Femur (tissue), 1 donor: ENCODE measurements at places on chromosomes 11 and 22.

DNA sequence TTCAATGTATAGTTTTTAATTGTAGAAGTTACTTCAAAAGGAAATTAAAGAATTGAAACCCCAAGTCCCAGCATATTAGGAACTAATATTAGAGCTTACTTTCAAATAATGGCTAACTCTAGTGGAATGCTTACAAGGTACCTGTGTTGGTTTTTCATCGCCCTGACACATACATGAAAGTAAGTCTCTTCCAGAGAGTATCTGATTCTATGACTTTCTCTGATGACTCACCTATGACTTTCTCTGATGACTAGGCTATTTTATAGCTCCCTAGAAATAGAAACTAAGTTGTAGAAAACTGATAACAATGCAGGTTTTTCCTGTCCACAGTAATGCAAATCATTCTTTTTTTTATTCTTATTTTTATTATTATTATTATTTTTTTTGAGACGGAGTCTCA, 33.6 kb upstream of the MMP7 start:
- no peak for DNase-seq

DNA sequence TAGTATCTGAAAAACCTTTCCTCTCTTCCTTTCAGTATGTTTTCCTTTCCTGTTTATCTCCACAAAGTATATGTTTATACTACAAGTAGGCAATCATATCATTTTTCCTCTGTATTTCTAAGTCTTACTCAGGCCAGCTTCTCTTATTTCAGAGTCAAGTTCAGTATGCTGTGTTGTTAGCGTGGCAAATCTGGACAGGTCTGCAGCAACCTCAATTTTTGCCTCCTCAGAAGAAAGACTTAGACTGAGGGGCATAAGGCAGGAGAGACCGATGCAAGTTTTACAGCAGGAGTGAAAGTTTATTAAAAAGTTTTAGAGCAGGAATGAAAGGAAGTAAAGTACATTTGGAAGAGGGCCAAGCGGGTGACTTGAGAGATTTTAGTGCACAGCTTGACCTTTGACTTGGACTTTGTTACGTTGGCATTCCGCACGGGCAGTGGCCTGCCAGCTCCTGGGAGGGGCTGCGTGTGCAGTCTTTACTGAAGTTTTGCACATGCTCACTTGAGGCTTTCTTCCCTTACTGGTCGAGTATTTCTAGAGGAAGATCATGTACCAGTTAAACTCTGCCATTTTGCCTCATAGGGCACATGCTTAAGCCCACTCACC, 343.2 kb downstream of the NTM start:
- DNase-seq, result no peak

GRCh38 chr22:22422629-22423112, 85.9 kb downstream of the ZNF280B start:
- peak; percentile 71 for DNase-seq

GRCh38 chr11:76459299-76459698, 14.5 kb downstream of the EMSY start:
- DNase-seq, result no peak

- peak; percentile 71 for DNase-seq
Observed at GRCh38 chr11:129950101-129951091, 52.2 kb downstream of the PRDM10 start.

DNA sequence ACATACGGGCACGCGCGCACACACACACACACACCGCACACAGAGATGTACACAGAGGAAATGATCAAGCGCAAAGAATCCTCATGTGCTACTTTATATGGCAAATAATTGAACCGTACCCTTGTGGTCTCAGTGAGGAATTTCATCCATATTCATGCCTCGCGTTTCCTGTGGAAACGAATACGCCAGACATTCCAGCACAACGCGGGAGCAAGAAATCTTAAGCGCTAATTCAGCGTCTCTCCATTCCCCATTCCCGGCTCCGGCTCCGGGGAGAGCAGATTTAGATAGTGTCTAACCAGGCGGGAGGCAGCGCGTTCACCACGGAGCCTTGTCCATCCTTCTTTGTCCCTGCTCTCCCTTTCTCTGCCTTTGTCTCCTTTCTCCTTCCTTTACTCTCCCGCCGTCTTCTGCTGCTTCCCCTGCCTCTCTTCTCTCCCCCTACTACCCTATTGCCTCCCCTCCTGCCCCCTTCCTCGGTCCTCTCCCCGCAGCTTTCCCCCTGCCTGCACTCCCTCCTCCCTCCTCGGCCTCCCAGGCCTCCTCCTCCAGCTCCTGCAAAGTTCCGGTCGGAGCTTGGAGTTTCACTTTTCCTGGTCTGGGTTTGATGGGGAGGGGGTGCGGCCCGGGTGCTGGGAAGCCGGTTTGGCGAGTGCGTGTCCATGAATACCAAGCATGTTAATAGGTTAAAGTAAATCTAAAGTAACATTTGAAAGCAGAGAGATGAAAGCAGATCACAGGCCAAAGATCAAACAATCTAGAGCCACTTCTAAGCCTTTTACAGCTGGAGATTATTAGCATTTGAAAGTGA, 579.3 kb downstream of the BUD13 start:
- DNase-seq, result peak; percentile 78

DNA sequence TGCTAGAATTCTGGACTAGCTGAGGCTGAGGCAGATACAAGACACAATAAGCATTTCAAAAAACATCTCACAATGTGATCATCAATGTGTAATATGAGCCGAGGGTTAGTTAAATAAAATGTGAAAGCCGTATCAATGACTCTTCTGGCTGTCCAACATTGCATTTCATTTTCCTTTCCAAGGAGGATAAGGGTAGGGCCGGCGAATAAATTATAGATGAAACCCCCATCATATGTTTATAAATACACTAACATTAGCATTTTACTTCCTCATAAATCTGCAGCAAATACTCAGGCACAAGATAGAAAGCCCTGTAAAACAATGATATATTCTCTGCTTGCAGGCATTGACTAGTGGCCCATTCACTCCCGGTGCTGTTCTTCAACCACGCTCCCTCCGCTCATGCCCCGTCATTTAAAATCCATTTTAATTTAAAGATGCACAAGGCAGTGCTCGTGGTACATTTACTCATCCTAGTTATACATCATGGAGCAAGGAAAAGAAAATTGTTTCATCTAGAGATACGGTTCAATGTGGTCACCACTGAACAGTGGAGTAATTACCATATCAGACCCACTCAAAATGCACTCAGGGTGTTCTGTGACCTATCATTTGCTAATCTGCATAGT, 59.9 kb upstream of the RCN1 start:
- no peak for DNase-seq

GRCh38 chr11:121996574-121996973, 119.4 kb downstream of the BLID start:
- no peak for DNase-seq

GRCh38 chr22:46491946-46492345, 45.5 kb downstream of the CELSR1 start:
- DNase-seq, result no peak

- DNase-seq, result no peak
Observed at GRCh38 chr11:66987158-66987620, 12.1 kb downstream of the C11orf86 start.

- DNase-seq, result no peak
Observed at GRCh38 chr22:48869161-48869560, 958.5 kb downstream of the BRD1 start.

GRCh38 chr11:61922539-61922938, 5.2 kb upstream of the RAB3IL1 start:
- peak; percentile 94 for DNase-seq

GRCh38 chr11:17986007-17986710, 26.7 kb downstream of the SERGEF start:
- DNase-seq, result no peak

DNA sequence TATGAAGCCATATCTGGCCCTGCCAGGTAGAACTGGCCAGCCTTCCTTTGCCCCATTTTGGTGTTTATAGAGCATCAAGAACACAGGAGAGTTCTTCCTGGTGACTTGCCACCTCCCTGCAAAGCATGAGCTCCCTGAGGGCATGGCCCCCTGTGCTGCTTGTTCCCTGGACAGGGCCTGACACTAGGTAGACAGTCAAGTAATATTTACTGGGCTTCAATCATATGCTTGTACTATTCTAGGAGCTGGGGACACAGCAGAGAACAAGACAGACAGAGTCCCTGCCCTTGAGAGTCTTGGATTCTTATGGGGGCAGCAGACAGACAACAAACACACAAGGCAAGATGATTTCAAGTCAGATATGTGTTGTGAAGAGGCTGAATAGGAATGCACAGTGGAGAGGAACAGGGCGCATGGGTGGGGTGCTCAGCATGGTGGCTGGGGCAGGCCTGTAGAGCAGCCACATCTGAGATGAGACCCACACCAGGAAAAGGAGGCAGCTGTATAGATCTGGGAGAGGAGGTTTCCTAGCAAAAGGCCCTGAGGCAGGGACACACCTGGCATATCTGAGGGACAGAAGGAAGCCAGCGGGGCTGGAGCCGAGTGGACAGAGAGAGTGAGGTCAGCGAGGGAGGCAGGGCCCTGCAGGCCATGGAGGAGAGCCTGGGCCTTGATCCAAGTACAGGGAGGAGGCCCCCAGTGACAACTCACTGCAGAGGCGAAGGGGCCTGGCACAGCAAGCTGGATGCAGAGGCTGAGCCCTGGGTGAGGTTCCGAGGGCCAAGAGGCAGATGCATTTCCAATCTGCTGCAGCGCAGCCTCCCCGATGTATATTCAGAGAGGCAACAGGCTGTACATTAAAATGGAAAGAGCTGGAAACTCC, 10.2 kb upstream of the CBX6 start:
- peak; percentile 63 for DNase-seq
